ENCODE measurements at places on chromosomes 1 and 21.

DNA sequence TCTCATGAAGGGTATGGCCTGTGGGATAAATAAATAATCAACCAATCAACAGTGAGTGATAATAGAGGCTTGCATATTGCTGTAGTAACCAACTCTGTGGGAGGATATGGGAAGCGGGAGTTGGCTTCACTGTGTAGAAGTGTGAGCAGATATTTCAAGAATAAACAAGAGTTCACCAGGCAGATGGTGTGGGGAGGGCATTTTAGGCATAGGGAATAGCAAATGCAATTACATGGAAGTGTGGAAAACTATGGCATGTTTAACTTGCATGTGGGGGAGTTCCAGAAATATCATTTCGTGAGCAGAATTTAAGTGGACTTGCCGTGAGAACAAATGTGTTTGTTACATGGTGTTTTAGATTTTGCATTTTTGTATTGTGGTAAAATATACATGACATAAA, 95.2 kb downstream of the SPATA46 start:
- DNase-seq: no peak

GRCh38 chr1:212794561-212795014, 2.9 kb downstream of the TATDN3 start:
- DNase-seq: no peak

- no peak for DNase-seq
Measured at GRCh38 chr1:180235502-180236239, 5.6 kb downstream of the LHX4 start.

- no peak for DNase-seq
Measured at GRCh38 chr21:14452031-14452726, 69.2 kb upstream of the HSPA13 start.

GRCh38 chr1:243542739-243543415, 287.0 kb downstream of the SDCCAG8 start:
- no peak for DNase-seq
